ENCODE measurements at places on chromosomes 3 and 15.

DNA sequence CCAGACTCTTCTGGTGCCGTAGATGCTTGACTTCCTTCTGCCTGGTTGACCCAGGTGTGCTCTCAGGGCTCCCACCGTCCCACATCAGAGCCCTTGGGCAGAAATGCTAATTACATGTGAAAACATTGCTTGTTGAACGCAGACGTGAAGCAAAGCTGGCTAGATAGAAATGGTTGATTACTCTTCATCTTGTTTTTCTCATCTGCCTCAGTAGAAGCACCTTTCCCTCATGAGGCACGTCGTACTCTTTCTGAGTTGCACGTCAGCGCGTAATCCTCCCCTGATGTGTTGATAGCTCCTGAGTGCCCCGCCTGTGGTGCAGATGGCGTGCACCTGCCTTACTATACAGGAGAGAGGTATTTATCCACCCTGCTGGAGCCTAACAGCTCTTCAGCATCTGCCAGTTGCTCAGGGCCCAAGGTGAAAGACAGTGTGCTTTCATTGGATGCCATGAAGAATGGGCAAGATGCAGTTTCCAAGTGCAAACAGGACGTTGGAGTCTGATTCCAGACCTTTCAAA is 18.1 kb downstream of the MAP6D1 start:
- no peak for DNase-seq

GRCh38 chr15:67174864-67175573 is 79.4 kb downstream of the AAGAB start:
- DNase-seq, result peak; percentile 99

- DNase-seq, result no peak
Measured at GRCh38 chr3:66353530-66353929, 132.7 kb downstream of the SLC25A26 start.

GRCh38 chr3:129358177-129358771 is 70.2 kb downstream of the EFCAB12 start:
- DNase-seq, result peak; percentile 39

GRCh38 chr3:128549283-128550112 is 56.5 kb upstream of the GATA2 start:
- peak; percentile 75 for DNase-seq

DNA sequence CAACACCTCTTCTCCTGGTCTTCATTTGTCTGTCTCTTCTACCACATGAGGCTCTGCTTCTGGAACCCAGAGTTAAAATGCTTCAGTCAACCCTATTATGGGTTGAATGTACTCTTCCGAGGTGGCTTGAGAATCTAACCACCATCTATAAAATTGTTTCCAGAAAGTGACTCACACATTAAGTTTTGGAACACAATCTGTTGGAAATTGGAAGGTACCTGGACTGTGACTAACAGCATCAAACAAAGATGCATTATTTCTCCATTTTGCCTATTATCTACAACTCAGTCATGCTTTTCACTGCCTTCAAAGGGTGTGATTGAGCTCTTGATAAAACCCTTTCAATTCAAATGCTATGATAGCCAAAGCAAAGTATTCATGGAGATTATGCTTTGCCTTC is 499.0 kb upstream of the SEMA6D start:
- DNase-seq, result no peak

DNA sequence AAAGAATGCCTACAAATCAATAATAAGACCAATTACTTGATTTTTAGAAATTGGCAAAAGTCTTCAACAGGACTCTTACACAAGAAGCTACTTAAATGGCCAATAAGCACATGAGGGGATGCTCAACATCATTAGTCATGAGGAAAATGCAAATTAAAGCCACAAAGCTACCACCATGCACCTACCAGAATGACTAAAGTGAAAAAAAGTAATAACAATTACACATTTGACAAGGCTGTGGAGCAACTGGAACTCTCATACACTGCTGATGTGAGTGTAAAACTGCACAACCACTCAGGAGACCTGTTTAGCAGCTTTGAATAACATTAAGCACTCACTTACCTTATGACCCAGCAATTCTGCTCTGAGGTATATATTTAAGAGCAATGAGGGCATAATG is 68.4 kb downstream of the PPCDC start:
- peak; percentile 70 for DNase-seq

- no peak for DNase-seq
Measured at GRCh38 chr3:146626403-146627122, 21.4 kb upstream of the PLSCR5 start.

DNA sequence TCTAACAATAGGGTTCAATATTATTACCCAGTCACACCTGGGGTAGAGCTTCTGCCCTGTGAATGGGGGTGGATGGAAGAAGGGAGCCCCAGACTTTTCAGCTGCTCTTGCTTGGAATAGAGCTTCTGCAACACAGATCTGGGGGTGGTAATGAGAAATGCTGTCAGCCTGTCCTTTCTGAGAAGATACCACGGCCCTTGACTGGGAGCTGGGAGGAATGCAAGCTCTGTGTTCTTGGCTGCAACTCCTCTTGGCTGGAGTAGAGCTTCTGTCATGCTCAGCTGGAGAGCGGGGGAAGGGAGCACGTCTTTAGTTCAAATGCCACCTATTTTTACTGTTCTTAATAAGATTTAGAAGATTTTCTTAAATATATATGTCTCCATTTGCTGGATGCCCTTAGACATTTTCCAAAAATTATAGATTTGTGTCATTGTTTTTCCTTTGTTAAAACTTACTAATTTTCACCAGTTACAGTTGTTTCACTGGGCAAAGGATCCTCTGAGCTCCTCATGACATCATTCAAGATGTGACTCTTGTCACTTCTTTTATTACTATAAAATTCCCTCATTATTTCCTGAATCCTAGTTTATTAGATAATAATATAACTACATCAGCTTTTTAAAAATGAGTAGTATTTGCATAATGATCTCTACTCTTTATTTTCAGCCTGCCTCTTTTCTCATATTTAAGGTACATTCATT is 180.0 kb upstream of the TGFBR2 start:
- DNase-seq, result no peak

- DNase-seq, result no peak
Measured at GRCh38 chr3:107555359-107555758, 32.6 kb downstream of the BBX start.

- no peak for DNase-seq
Measured at GRCh38 chr3:126682009-126682408, 22.0 kb upstream of the CHCHD6 start.

- no peak for DNase-seq
Measured at GRCh38 chr3:40173227-40173721, 136.2 kb upstream of the EIF1B start.

- DNase-seq, result peak; percentile 34
Measured at GRCh38 chr3:128336337-128337156, 130.1 kb downstream of the DNAJB8 start.

- DNase-seq, result no peak
Measured at GRCh38 chr3:39108200-39108710, 775 bp downstream of the TTC21A start.

DNA sequence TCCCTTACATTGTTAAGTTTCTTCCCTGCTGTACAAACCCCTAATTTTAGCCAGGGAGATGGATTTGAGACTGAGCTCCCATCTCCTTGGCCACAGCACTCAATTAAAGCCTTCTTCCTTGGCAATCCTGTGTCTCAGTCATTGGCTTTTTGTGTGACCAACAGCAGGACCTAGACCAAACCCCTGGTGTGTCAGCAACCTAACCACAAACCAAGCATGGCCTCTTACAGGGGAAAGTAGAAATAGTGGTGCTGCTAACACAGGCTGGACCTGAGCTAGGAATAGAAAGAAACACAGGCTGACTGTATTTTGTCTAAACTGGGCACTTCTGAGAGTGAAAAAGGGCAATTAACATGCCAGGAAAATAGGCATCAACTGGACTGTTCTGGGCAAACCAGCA is 37.9 kb downstream of the PPCDC start:
- DNase-seq, result no peak

DNA sequence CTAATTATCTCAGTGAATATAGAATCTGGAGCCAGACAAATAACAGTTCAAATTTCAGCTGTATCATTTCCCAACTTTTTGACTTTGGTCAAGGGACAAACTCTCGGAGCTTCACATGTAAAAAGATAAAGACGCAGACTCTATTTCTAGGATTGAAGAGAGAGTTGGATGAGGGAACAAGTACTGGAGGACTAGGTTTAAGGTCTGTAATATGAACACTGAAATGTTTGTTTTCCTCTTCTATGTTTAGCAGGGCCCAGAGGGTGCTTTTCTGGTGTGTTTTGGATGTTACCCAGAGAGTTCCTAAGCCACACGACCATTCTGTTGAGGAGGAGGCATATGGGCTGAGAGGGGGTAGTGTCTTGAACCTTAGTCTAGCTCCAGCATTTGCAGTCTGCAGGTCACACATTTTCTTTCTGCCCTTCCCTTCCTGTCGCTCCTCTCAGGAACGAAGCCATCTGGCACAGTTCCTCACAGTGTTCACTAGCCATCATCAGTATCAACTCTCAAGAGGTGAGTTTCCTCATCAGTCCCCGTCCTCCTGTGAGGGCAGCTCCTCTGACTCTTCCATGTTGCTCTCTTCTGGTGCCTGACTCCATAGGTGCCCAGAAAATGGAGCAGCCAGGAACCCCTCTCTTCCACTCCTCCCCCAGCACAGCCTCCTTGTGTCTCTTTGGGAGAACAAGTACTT is 250.1 kb downstream of the SQOR start:
- DNase-seq, result no peak

- DNase-seq, result peak; percentile 24
Measured at GRCh38 chr3:66836363-66837152, 161.5 kb upstream of the KBTBD8 start.

GRCh38 chr3:133268726-133269134 is 131.1 kb upstream of the BFSP2 start:
- no peak for DNase-seq

DNA sequence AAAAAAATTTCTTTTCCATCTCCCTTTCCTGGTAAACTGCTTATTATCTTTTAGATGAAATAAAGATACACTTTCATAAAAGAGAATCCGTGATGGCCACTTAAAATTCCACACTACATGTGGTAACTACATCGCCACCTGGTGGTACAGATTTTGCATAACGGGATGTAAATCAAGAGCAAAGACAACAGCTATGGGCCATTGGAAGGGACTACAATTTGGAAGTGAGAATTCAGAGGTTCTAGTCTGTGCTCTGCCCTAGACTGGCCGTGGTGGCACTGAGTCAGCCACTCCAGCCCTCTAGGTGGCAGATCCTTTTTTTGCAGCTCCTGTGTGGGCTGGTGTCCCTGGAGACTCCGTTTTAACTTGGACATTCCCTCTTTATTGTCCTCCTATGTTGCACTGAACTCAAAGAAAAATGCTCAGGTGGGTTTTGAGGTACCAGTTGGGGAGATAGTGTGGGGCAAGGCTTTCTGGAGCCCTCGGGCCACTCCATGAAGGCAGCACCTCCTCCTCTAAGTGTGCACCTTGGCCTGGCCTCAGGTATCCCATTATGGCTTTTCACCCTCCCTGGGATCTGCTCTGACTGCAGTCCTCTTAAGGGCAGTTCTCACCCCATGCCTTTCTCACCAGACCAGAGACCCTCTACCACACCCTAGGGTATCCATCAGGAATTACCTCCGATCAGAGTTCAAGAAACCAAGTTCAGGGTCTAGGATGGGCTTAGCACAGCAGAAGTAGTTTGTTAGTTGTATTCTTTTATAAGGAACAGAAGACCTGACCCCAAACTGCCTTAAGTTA is 54.9 kb downstream of the SPSB4 start:
- DNase-seq, result peak; percentile 85

DNA sequence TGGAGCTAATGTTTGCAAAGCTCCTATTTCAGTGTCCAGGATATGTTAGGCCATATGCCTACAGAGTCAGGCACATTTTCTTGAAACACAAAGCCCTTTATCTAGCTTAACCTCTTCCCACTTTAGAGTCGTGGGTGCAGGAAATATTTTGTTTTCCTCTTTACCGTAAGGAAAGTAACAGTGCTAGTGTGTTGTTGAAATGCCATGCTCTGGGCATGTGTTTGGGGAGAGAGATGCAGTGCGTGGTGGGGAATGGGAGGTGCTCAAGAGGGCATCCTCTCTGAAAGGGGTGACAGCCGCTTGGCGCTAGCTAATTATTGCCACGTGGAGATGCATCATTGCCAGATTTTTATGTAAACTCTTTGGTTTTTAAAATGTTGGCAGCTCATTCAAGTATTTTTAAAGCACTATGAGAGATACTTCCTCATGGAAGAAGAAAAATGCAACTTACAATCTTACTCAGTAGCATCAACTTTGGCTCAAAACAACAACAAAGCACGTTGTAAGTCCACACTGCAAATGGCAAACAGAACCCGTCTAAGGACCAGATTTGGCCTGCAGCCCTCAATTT is 152.6 kb downstream of the LPP start:
- DNase-seq, result no peak

- peak; percentile 46 for DNase-seq
Measured at GRCh38 chr3:41640076-41640475, 321.8 kb downstream of the ULK4 start.

GRCh38 chr3:190721330-190721729 is 141.2 kb downstream of the GMNC start:
- peak; percentile 40 for DNase-seq

- DNase-seq, result no peak
Measured at GRCh38 chr15:82881747-82882146, 70.8 kb downstream of the HOMER2 start.

Data from epithelial cell of esophagus (primary cell).